BJ (cell line): ENCODE measurements at places on chromosomes 3 and 15.

DNA sequence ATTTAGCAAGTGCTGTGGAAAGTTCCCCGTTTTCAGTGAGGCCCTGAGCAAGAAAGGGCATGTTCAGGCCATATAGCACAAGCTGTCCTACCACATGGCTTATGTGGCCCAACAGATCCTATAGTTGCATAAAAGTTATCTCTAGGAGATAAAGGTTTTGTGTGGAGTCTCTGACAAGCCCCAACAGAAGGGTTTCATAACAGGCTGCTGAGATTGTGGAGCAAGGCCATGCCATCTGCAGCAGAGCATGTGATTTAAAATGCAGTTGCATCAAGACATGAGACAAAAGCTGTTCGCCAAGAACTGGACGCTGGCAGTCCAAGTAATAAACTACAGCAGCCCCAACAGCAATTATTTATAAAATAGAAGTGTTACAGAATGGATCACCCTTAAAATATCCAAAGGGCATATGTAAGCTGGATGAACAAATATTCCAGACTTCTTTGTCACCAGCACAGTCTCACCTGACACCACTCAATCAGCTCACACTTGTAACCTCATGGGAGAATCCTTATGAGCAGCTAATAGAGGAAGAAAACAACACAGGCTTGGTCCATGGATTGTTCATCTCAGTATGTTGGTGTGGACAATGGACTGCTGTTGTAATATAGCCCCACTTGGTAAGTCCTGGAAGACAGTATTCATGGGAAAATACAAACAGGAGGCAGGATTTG, 14.4 kb upstream of the CLDN1 start:
- no peak for DNase-seq

GRCh38 chr3:123521179-123521969, 63.5 kb downstream of the HACD2 start:
- DNase-seq = no peak

DNA sequence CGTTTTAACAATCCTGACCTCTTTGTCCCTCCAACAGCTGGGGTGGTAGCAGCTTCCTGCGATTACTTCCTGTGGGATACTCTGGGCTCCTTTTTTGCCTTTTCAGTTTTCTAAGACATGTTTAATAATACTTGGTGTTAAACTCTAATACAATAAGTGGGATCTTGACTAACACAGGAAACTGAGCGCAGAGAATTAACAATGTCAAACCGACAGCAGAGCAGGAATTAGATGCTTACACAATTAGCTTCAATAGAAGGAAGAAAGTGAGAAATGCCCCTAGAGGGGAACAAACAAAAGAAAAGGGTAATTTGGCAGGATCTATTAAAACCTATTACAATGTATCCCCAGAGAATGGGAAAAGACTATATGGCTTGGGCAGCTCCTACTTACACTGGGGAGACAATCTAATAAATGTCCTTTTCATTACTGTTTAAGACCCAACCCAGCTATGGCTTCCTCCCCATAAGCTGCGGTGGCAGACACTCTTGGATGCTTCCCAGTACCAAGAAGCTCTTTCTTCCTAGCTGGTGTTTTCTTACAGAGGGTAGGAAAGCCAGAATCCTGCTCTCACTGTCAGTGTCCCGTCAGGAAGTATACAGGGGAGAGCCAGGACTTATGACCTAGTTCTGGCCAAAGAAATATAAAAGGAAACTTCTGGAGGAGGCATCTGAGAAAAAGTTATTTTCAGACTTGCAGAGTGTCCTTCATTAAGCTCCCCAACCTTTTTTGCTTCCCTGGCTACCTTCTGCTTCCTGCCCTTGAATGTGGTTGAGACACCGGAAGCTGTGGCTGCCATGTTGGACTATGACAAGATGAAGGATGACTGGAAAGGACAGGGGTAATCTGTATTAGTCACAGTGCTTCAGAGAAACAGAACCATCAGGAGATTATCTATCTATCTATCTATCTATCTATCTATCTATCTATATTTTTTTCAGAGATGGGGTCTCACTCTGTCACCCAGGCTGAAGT, 194.1 kb upstream of the KBTBD8 start:
- DNase-seq = no peak

GRCh38 chr3:7687428-7688147, 814.0 kb upstream of the LMCD1 start:
- no peak for DNase-seq

GRCh38 chr3:174270841-174271240, 588.3 kb upstream of the NAALADL2 start:
- peak; percentile 51 for DNase-seq

GRCh38 chr3:126685493-126685892, 18.5 kb upstream of the CHCHD6 start:
- DNase-seq = no peak
